Stimulated activated naive CD4-positive, alpha-beta T cell treated with Interleukin-2 at 50 U/mL for 16 hours (primary cell): ENCODE measurements at places on chromosomes 7 and 10.

- no peak for DNase-seq
These were observed 62.9 kb downstream of the CELF2 start for GRCh38 chr10:11080564-11080984.

DNA sequence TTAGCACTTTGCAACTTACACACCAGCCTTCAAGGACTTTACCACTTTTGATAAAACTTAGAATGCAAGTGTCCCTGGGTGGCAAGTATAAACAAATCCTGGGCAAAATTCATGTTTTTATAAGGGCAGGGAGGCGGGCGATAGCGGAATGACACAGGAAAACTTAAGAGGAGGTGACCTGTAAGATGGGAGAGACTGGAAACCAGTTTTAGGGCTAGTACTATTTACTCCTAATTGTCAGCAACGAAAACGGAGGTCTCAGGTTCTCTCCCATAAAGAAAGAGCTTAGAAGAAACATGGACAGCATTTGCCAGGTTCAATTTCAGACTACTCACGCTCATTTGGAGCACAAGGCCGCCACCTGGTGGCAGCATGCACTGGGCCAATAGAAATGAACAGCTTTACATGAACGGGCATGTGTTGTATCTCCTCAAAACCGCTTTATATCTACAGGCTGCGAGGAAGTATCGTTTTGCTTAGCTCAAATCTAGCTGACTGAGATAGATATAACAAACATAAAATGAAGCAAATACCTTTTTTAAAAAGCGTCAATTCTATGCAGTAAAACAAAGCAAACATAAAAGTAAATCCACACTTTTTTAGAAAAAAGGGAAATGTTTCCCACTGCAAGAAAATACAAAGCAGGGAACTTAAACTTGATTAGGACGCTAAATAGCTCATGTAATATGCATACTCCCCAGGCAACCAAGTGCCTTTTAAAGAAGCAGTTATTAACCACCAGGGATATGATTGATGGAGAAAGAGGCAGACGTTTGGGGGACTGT is 37.6 kb upstream of the SVOPL start:
- DNase-seq: peak; percentile 68

- no peak for DNase-seq
These were observed 157.6 kb downstream of the CUX1 start for GRCh38 chr7:101975046-101975445.

GRCh38 chr7:46811529-46811928 is 770.4 kb downstream of the TNS3 start:
- DNase-seq: no peak

DNA sequence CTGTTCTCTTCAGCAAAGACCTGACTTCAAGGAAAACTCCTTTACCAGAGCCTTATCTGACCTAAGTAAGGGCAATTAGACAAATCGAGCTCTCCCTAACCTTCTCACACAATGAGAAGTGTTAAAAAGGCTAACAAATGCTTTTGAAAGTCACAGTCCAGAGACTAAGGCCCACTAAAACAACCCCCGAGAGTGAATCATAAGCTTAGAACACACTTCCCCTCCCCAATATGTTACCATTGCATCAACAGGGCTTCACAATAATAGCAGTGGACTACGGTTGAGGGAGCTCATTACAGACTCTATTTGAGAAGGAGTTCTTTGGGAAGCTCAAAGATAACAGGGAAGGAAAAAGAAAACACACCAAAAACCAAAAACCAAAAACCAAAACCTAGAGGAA is 28.6 kb upstream of the ZEB1 start:
- DNase-seq: no peak

DNA sequence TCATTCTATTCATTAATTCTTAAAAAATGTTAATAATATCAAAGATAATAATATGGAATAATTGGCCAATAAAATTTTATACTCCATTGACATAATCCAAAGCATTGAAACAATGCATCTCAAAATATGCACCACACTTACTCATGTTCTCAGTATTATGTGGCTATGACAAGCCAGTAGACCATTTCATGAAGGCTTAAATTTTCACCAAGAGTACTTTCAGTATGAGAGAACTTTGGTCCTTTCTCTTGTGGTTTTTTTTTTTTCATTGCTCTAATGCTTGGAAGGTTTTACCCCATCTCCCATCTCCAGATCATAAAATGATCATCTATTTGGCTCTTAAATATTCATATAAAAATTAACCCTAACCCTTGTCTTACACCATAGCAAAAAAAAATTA is 45.5 kb upstream of the TMEM140 start:
- no peak for DNase-seq

DNA sequence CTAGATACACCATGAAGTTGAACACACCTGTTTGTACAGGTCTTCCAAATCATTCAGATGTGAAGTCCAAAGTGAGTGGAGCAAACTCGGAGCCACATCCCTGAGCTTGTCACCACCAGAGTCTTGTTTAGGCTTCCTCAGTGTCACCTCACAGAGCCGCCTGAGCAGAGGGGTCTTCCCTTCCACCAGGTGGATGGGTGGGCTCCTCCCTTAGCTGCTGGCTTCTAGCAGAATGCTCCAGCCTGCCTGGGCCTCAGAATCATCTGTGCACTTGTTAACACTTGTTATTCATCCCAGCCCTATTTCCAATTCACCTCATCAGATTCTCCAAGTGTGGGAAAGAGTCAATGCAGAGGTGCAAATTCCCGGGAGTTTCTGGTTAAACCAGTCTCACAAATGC is 32.5 kb downstream of the C10orf71 start:
- DNase-seq: no peak

DNA sequence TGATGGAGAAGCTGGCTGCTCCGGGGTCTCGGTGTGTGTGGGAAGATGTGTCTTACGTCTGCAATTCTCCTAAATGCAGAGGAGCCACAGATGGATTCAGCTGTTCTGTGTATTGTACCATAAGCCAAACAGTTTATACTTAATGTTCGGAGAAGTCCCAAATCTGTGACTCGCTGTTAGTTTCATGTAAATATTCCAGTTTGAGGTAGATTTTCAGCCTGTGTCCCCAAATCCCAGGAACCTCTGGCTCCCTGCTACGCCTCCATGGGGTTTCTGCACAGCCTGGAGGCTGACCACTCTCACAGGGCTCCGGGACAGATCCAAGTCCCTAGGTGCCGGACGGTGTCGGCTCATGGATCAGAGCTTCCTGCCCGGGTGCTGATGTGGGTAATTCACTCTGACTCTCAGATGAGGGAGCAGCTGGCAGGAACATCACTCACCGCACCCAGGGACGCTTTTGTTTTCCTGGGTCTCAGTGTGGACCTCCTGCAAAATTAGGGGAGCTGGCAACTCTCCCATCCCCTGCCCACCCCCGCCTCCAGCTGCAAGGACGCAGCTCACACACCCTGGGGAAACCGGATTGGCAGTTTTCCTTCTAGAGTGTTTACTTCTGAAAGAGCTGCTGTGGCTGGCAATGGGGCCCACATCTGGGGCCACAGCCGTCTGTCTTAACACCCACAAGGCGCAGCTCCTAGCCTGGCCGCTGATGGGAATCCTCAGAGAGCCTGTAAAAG is 421.1 kb upstream of the FOXK1 start:
- DNase-seq: no peak

DNA sequence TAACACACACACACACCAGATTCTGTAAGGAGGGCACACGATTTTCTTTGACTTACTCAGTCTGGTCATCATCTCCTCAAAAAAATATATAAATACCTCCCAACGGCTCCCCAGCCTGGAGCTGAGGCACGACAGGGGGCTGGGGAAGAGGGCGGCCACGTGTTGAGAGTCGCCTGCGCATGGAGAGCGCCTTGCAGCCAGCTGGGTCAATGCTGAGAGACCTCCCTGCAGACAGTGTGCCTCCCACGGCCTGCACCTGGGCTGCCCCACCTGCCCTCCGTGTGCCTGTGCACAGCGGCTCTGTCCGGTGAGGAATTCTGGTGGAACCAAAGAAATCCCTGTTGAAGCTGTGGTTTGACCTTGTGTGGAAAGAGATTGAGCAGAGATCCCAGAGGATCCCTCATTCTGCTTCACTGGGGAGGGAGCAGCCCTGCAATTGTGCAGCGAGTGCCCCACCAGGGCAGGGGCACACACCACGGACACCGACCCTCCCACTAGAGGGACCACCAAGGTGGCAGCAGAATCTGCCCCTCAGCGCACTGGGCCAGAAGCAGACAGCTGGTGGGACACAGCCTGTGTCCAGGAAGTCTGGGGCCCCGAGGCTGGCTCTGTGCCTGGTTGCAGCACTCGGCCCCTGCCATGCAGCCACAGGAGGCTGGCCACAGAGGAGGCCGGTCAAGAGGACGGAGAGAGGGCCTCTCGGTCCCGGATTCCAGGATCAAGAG is 150.5 kb upstream of the PPP2R2D start:
- no peak for DNase-seq

- no peak for DNase-seq
These were observed 280.2 kb downstream of the SNX13 start for GRCh38 chr7:17660116-17660515.

GRCh38 chr7:157926107-157926506 is 589.3 kb downstream of the DNAJB6 start:
- DNase-seq: no peak

GRCh38 chr10:62471711-62472110 is 97.5 kb downstream of the ZNF365 start:
- DNase-seq: no peak

DNA sequence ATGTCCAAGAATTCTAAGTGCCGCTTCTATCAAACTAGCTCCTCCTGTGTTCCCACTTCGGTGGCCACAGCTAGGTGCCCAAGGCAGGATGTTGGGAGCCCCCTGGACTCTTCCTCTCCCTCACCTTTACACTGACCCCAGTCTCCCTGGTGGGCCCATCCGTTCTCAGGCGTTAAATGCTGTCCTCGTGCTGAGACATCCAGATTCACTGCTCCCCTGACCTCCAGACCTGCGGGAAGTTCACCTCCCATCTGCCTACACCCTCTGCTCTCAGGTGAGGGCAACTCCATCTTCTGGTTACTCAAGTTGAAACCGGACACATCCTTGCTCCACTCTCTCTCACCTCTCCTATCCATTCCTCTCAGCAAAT is 114.3 kb downstream of the ARHGAP22 start:
- no peak for DNase-seq

- DNase-seq: no peak
These were observed 22.7 kb downstream of the CHST15 start for GRCh38 chr10:124070666-124071065.

DNA sequence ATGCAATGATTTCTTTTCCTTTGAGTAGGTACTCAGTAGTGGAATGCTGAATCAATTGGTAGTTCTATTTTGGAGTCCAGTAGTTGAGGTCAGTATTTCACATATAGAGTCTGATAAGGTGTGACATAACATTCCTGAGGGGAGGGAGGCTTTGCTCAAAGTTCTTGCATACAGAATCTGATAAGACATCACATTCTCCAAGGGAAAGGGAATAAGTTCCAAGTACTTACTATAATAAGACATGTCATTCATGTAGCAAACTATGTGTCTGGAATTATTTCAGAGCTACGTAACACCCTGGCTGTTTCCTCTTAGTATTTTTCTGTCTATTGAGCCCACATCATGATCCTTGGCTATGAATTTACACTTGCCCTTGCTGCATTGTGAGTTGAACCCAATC is 74.3 kb upstream of the POM121L12 start:
- no peak for DNase-seq

- no peak for DNase-seq
These were observed 191.3 kb upstream of the AGK start for GRCh38 chr7:141359740-141360415.

GRCh38 chr10:85152496-85152895 is 824.1 kb downstream of the CCSER2 start:
- no peak for DNase-seq

DNA sequence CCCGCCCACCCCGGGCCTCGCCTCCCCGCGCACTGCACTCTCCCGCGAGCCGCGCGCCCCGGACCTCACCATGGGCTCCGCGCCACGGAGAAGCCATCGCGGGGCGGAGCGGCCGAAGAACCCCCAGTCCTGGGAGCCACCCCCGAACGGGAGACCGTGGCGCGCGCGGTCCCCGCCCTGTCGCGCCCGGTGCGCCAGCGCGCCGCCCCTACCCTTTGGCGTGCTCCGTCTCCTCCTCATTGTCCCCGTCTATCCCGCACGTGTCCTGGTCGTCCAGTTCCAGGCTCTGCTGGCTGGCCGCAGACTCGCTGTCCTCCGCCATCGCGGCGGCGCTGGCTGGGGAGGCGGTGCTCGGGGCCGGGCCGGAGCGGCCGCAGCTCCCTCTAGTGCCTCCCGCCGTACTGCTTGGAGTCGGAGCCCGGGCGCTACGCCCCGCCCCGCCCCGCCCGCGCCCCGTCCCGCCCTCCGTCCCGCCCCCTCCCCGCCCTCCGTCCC is at the start of gene NMT2:
NMT2 (minus strand) TSS at position 403 of the 495 bp plus-strand sequence; CDS start at position 322, 81 bp downstream.
- DNase-seq: peak; percentile 54

- no peak for DNase-seq
These were observed 8.1 kb upstream of the DEPP1 start for GRCh38 chr10:44986670-44987069.

- no peak for DNase-seq
These were observed 429.4 kb upstream of the AKR1E2 start for GRCh38 chr10:4396401-4397283.

GRCh38 chr10:25989951-25990350 is 55.9 kb downstream of the MYO3A start:
- DNase-seq: no peak

DNA sequence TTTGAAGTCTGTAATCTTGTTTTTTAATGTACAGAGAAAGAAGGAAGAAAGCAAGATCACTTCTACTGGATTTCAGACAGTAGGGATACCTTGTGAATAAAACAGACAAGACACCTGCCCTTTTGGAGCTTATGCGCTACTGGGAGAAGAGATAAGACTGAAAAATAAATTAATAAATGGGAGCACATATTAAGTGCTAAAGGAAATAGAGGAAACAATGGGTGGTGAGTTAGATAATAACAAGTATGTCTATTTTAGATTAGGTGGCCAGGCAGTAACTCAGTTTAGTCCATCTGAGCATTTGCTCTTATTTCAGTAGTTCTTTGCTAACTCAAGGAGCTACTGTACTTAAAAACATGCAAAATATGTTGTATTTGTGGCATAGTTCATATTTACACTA is 15.9 kb downstream of the MIOS start:
- no peak for DNase-seq

GRCh38 chr7:106099539-106099938 is 12.6 kb downstream of the SYPL1 start:
- DNase-seq: no peak

GRCh38 chr10:34689053-34689452 is 126.0 kb downstream of the PARD3 start:
- no peak for DNase-seq

- DNase-seq: no peak
These were observed 83.8 kb downstream of the FAM204A start for GRCh38 chr10:118258285-118258684.
